GM18507 (cell line): ENCODE measurements at places on chromosomes 2 and 18.

GRCh38 chr18:57576316-57576715 is 10.2 kb downstream of the FECH start:
- no peak for DNase-seq

- no peak for DNase-seq
Observed at GRCh38 chr2:220555961-220556630, 928.7 kb downstream of the SLC4A3 start.

DNA sequence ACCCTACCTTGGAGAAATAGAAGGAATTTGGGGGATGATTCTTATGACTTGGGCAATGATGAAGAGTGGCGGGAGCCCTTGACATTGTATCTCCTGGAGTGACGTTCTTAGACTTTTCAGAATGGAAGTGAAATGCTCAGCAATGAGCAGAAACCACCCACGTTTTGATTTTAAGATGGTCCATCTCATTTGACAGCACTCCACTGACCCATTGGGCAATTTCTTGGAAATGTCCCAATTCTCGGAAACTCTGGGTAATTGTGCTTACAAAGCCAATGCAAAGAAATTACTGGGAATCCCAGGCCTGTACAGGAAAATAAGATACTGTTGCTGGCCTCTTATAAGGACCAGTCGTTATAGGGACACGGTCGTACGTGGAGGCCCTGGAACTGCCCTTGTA is 170.0 kb upstream of the COPS8 start:
- DNase-seq: no peak

- no peak for DNase-seq
Observed at GRCh38 chr18:39635966-39636365, 2070.4 kb upstream of the CELF4 start.

DNA sequence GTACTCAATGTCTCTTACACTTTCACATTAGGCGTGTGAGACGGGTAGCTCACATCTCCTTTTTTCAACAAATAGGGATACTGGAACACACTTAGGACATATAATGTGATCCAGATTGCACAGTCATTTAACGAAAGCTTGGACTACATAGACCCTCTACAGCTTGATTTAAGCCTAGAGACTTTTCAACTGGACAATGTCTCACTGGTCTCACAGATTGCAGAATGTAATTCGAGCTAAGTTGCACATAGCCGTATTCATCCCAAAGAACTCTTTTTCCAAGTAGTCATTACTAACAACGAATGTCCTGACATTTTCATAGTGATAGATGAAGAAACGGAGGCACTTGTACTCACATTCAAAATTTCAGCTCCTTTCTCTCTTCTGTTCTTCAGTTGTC is 612.1 kb downstream of the ZEB2 start:
- no peak for DNase-seq

- DNase-seq: no peak
Observed at GRCh38 chr2:161576421-161576820, 47.8 kb upstream of the SLC4A10 start.

DNA sequence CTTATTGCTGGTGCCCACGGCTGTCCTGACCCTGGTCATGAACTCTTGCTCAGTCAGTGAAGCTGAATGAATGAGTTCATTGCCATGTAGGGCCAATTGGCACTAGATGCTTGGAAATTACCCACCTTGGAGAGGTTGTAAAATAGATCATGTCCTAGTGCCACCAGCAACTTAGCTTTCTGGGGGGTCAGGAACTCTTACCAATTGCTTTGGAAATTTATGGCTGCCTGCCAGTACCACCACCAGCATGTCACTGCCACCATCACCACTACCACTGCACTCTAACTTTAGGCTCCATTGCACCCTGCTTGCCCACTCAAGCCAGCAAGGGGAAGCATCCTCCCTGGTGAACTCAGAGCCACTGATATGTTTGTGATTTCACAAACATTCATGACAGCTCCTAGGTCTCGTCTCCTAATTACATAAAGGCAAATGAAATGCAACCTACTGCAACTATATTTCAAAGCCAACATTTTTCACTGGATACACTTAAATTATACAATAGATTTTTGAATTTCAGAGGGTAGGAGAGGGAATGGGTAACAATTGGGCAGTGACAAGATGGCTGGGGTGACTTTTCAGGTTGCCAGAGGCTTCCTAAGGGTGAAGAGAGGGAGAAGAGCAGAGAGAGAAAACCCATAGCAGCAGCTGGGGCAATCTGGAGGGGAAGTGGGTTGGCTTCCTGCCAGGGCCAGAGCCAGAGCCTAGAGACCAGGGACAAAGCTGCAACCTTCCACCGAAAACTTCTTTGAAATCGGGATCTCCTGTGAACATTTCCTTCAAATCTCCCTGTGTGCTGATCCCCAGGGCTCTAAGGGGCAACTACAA is 3.5 kb upstream of the EMILIN1 start:
- no peak for DNase-seq

DNA sequence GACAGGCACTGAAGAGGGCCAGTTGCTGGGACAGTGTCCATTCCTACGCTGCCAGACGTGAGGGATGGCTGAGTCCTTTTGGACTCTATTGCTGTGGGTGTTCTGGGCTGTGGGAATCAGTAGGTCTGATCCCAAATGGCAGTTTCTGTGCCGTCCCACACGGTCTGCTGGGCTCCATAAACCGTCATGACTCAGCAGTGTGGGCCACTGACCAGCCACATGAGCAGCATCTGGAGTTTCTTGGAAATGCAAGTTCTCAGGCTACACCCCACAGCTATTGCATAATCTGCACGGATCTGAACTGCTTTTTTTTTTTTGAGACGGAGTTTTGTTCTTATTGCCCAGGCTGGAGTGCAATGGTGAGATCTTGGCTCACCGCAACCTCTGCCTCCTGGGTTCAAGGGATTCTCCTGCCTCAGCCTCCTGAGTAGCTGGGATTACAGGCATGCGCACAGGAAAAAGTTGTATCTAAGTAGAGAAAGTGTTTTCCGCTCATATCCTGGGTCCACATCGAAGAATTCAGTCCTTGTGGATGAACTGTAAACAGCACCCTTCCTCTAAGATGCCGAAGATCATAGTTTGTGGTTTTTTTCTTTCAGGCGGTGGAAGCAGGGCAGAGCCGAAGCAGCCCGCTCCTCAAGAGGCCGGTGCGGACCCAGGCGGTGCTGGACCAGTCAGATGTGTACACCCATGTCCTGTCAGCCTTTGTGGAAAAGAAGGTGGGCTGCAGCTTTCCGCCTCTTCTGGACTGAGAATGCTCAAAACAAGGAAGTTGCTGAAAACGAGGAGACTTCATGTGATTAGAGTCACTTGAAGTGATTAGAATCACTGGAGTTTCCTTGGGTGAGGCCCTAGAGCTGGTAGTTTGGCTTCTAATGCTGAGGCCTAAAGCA is 25.5 kb downstream of the RMC1 start:
- no peak for DNase-seq

DNA sequence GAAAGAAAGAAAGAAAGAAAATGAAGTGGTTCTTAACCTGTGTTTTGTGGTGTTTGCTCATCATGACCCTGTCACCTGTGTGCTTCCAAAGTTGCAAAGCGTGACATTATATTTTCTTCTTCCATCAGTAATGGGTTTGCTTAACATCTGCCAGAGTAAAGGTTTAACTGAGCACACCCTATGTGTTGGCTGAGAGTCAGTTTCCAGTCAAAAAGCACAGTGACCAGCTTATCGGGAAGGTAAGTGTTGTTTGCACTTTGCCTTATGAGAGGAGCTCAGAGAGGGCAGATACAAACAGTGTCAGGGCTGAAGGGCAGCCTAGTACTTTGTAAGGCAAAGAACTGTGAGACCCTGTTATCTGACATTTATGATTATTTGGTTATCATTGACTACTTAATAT is 406.2 kb upstream of the CWC22 start:
- DNase-seq: no peak

DNA sequence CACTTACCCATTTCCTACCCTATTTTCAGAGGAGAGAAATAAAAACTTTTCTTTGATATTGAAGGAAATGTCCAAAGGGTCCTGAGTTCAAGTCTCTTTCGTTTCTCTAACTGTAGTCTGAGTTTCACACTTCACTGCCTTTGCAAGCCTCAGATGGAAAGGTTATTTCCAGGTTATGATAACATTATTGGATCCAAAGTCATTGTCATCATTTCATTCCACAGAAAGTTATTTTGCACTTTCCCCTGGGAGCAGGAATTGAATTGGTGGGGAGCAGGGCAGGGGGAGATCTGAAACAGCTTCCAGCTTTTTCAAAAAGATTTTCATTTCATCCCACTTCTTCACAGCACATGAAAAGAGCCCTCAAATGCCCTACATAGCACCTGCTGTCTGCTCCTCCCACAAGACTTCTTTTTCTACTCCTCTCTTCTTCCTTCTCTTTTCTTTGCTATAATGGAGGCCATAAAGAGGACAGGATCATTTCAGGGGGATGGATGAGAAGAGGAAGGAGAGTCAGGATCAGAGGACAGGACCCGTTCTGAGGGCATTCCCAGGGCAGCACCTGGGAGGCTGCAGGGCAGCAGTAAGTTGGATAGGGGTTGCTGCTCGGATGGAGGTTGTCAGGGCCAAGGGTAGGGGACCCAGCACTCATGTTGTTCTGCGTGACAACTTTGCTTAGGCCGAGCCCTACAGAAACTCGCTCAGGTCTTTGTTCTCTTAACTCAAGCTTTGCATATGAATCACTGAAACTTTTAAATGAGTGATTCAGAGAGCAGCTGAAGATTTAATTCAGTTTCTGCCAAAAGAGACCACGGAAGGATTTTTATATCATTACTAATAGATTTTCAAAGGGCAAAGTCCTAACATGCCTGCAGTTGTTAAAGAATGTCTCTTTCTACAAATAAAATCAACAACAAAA is 11.4 kb upstream of the GALNT5 start:
- no peak for DNase-seq

DNA sequence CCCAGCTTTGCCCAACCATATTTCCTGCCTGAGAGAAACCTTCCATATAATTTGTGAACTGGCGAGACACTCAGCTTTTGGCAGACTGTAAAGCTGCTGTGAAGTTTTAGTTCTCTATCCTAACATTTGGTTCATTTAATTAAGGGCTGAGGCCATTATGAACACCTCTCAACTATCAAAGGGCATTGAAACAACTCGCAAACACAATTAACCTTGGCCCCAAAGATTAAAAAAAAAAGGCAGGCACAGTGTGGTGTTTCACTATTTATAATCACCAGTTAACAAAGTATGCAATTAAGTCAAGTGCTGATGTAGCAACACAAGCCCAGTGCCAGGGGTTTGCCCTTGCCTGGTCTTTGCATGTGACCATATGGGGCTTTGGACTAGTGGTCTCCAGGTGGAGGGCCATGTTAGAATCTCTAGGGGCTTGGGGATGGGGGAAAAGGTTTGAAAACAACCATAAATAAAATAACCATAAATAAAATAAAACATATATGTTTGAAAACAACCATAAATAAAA is 297.6 kb upstream of the SKOR2 start:
- DNase-seq: no peak

- peak; percentile 87 for DNase-seq
Observed at GRCh38 chr2:27890146-27890923, at the start of the genes BABAM2 and RBKS. BABAM2 (plus strand) TSS chr2:27890729; CDS start chr2:27894557, 3,828 bp downstream. RBKS (minus strand) TSS chr2:27890387; CDS start chr2:27890345, 42 bp downstream.

DNA sequence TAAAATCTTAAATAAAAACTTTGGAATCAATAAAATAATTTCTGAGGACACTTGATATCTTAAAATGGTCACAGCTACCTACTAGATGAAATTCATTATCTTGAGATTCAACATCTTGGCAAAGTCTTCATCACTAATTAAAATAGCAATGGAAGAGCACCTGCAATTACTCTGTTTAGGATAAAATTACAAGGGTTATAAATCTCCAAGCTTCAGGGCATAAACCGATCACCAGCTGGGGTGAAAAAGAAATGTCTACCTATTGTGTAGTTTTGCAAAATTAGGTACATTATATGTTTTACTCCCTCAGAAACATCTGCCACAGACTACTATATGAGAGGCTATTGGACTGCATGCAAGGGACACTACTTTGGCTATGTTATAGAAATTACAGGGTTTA is 327.1 kb downstream of the CCDC178 start:
- DNase-seq: no peak

DNA sequence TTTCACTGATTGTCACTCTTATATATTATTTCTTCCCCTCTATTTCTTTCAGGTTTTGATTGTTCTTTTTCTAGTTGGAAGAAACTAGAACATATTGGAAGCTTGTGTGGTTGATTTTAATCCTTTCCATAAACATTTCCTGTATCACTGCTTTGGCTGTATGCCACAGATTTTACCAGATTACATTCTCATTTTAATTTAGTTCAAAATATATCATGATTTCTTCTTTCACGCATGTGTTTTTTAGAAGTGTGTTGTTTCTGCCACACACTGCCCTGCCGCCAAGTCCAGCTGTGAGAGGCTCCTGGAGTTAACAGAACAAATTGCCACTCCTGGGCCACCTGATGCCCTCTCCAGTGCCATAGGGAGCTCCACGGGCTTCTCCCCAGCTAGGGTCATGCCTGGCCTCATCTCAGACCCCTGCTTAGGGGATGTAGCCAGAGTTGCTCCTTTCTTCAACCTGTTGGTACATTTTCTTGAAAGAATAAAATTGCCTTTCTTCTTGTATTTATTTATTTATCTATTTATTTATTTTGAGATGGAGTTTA is 206.2 kb upstream of the COPS8 start:
- DNase-seq: no peak

GRCh38 chr18:51192696-51193095 is 4.8 kb downstream of the MEX3C start:
- DNase-seq: no peak

DNA sequence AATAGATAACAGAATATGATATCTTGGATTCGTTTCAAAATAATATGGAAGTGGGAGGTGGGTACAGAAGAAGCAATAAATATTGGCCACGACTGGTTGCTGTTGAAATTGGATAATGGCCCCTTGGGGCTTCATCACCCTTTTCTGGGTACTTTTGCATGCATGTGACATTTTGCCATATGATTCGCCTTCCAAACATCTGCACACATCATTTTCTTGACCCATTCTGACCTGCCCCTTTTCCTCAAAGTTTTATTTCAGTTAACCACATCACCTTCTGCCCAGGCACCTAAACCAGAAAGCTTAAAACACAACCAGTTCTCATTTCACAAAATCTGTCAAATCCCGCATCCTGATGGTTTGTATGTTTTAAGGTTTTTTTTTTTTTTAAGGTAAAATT is 116.7 kb upstream of the AGAP1 start:
- no peak for DNase-seq
